Body of pancreas (tissue), 4 donors: ENCODE measurements at places on chromosomes 3 and 15. TPM values are rescaled to one million over a fixed set of nuclear protein-coding genes. Genes with fewer than 3 reads are reported as not detected.
A peak's percentile ranks its signal among the peaks of the same experiment; 100 is the strongest.

GRCh38 chr3:42195879-42196330 lies 70.1 kb downstream of the CCK start:
- H3K4me3 ChIP-seq: no peak overlapping the region
- H3K27ac ChIP-seq: no peak overlapping the region
- DNase-seq: no peak
- no peaks in the 10 kb centered on the region for H3K27me3 ChIP-seq
- H3K4me1 ChIP-seq: no peaks in the 10 kb centered on the region

DNA sequence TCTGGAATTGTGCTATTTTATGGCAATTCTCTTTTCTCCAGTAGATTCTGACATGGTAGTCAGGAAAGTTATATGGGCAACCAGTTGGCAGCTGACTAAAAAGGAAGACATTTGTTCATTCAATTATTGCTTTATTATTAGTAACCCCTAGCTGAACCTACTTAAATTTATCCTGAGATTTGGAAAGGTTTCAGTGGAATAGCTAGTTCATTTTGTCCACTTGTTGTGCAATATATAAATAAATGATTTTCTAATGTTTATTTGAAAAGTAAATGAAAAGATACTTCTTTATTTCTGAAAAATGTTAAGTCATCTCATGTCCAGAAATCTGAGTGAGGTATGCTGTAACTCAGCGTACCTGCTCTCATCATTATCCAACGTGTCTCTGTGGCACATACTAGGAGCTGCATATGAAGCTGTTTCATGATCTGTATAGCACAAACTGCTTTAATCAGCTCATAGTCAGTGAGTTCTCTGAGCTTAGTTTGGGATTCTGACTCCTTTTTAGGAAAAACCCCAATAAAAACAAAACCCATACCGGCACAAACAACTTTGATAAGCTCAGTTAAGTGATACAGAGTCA lies 35.9 kb downstream of the RARB start:
- H3K4me3 ChIP-seq: no peak overlapping the region
- H3K36me3 ChIP-seq: no peaks in the 10 kb centered on the region
- H3K27me3 ChIP-seq: no peaks in the 10 kb centered on the region
- no peak for DNase-seq

DNA sequence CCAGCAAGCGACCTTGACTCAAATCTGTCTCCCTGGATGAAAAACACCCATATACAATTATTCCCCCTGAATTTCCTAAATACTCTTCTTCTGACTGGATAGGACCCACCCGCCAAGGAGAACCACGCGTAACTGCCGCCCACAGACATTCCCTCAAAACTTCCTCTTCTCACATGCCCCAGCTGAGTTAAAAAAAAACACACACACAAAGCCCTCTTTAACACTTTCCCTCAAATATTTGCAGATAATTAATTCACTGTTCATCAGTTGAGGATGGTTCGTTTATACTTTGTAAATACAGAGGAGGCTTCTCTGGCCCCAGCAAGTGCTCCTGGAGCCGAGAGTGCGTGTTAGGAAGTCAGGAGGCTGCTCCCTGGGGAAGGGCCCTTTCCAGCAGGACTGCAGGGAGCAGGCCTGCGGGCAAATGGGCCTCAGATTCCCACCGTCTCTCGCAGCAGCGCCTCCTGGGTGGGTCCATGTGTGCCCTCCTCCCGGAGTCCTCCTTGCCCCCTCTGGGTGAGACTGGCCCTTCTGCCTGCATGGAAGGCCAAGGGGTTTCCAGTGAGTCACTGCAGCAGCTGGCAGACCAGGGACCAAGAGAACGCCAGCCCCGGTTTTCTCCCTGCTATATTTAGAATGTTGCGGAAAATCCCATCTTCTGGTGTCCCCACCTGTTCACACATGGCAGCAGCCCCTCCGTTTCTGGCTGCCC lies 46.8 kb downstream of the MGLL start:
- no peak overlapping the region for H3K4me3 ChIP-seq
- peak; percentile 29 for DNase-seq
- H3K36me3 ChIP-seq: no peaks in the 10 kb centered on the region
- peaks cover 18% of the 10 kb centered on the region for H3K4me1 ChIP-seq
- H3K27ac ChIP-seq: peak overlapping the region; percentile 34
- no peaks in the 10 kb centered on the region for H3K27me3 ChIP-seq

DNA sequence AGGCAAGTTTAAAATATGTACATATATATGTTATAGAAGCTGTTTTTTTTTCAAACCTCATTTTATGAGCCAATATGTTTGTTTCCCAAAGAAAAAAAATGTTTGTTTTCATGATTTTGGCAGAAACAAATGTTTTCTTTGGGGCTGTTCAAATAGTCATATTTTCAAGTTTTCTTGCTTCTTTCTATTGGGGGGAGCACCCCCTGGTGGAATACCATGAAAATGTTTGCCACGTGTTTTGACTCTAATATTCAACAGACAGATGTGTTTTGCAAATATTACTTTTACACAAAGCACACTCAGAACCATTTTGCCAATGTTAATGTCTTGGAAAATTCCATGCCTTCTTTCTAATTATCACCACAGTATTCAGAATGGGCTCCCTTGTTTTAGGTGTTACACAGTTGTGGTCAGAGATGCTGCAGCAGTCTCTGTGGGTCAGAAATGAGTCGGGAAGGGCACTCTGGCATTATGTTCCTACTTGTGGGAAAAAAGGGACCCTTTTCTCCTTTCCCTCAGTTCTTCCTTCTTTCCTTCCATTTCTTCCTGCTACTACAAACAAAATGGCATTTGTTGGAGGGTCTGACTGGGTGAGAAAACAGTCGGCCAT lies 817.0 kb downstream of the TUSC7 start:
- no peaks in the 10 kb centered on the region for H3K27me3 ChIP-seq
- no peaks in the 10 kb centered on the region for H3K4me1 ChIP-seq
- H3K4me3 ChIP-seq: no peak overlapping the region
- H3K27ac ChIP-seq: no peak overlapping the region
- no peaks in the 10 kb centered on the region for H3K36me3 ChIP-seq
- peak; percentile 53 for DNase-seq

- no peaks in the 10 kb centered on the region for H3K27me3 ChIP-seq
- no peak for DNase-seq
- no peaks in the 10 kb centered on the region for H3K4me1 ChIP-seq
- H3K27ac ChIP-seq: no peak overlapping the region
Measured at GRCh38 chr3:188975600-188976314, 196.0 kb upstream of the TPRG1 start.

DNA sequence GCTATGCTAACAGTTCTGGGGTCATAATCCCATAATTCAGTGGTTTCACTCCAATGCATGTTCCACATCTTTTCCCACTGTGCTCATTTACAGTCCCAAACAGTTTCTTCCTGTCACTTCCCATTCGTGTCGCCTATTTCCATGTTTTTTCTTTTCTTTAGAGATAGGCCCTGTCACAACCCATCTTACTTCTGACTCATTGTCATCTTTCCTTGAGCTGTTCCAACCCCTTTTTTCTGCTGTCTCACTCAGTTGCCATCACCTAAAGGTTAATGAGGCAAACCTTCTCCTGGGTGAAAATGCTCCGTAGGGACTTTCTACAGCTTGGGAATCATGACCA lies 814.5 kb downstream of the VGLL3 start:
- no peaks in the 10 kb centered on the region for H3K4me1 ChIP-seq
- no peaks in the 10 kb centered on the region for H3K27me3 ChIP-seq
- no peak overlapping the region for H3K27ac ChIP-seq
- DNase-seq: no peak
- H3K36me3 ChIP-seq: no peaks in the 10 kb centered on the region

DNA sequence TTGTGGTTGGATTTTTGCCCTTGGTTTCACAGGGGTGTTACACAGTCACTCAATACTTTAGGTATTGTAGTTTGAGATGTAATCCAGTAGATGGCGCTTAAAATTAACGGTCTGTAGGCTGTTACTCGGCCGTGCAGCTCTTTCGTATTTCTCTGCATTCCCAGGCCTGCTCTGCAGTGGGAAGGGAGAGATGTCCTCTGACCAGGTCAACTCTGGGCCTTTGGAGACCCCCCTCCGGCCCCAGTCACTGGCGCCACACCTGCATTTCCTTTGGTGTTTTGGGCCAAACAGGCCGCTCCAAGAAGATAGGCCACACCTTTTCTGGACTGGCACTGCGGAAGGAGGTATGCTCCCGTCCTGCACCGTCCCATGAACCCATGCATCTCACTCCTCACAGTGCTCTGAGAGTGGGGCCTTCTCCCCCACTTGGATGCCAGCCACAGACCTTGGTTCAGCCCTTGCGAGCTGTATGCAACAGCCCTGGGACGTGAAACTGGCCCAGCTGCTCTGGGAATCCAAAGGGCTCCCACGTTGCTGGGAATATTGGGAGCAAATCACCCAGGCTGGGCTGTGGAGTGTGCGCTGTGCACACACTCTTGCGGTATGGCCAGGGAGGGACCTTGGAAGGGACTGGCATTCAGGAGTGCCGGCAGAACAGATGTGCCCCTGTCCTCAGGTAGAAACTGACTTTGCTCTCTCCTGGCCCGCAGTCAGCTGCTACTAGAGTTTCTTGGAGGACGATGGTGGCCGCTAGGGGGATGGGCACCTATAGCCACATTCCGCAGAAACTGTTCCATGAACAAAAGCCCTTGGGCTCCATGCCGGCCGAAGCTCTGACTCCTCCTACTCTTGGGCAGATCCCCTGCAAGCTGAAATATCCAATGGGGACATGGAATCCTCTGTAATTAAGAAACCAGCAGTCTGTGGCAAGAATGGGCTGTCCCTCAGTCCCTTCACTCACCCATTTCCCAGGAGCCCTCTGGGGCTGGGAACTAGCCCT lies 410.5 kb upstream of the CADM2 start:
- no peaks in the 10 kb centered on the region for H3K4me1 ChIP-seq
- H3K27ac ChIP-seq: peak overlapping the region; percentile 21
- H3K36me3 ChIP-seq: no peaks in the 10 kb centered on the region
- peak; percentile 64 for DNase-seq

DNA sequence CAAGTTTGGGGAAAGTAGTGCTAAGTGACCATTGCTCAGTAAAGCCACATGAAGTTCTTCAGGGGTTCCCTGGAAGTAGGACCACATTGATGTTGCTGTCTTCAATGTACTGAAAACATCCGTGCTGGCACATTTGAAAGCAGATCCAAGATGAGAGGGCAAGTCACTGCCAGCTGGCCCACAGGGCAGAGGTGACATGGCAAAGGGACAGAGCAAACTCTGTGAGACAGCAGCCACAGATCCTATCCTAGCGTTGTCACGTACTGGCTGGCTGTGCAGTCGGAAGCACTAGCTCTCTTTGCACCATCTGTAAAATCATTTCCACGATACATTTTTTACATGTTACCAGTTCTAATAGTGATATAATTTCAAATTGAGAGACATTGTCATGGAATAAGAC lies 13.8 kb downstream of the MUC13 start:
- no peaks in the 10 kb centered on the region for H3K27me3 ChIP-seq
- H3K4me1 ChIP-seq: no peaks in the 10 kb centered on the region
- no peak overlapping the region for H3K4me3 ChIP-seq
- DNase-seq: no peak

- no peak overlapping the region for H3K27ac ChIP-seq
- no peaks in the 10 kb centered on the region for H3K4me1 ChIP-seq
- DNase-seq: no peak
- no peaks in the 10 kb centered on the region for H3K27me3 ChIP-seq
- H3K36me3 ChIP-seq: no peaks in the 10 kb centered on the region
Measured at GRCh38 chr15:87268675-87269074, 987.9 kb downstream of the NTRK3 start.

DNA sequence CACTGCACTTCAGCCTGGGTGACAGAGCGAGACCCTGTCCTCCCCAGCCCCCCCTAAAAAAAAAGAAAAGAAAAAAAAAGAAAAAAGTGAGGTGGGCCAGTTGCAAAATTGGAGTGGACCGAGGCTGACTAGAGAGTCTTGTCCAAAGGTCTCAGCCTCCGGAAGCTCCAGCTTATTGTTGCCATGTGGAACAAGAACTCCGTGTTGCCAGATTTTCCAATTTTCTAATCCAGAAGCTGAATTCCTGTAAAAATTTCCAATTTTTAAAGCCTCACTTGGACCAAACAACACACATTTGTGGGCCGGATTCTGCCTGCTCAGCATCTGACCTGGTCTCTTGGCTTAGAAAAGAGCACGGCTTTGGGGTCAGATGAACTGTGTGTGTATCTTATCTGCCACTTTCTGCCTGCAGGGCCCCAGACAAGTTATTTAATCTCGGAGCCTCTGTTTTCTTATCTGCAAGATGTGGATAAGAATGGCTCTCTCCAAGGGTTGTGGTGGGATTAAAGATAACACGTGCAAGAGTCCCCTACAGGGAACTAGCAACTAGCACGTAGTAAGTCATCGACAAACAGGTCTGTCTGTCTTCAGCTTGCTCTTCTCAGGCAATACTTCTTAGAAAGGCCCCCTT lies 73.7 kb upstream of the TLE3 start:
- peaks cover 8% of the 10 kb centered on the region for H3K4me1 ChIP-seq
- H3K36me3 ChIP-seq: no peaks in the 10 kb centered on the region
- no peaks in the 10 kb centered on the region for H3K27me3 ChIP-seq
- no peak overlapping the region for H3K4me3 ChIP-seq
- no peak overlapping the region for H3K27ac ChIP-seq

GRCh38 chr3:126548556-126549466 lies 9.9 kb downstream of the C3orf22 start:
- DNase-seq: no peak
- no peak overlapping the region for H3K27ac ChIP-seq
- no peaks in the 10 kb centered on the region for H3K27me3 ChIP-seq
- H3K4me3 ChIP-seq: no peak overlapping the region
- H3K4me1 ChIP-seq: no peaks in the 10 kb centered on the region
- H3K36me3 ChIP-seq: no peaks in the 10 kb centered on the region

DNA sequence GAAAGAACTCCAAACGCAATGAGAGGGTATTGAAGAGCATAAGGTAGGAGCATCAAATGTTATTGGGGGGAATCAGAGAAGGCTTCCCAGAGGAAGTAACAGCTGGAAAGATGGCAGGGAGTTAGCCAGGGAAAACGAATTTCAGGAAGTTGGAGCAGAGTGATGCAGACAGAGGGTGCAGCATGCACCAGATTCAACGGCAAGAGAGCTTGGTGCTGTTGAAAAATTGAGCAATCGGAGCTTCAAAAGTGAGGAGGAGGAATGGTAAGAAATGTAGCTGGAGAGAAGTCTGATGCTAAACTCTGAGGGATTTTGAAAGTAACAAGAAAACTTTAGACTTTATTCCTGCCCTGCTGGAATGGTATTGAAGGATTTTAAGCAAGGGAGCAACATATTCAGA lies 541.0 kb upstream of the LMCD1 start:
- no peak overlapping the region for H3K27ac ChIP-seq
- H3K4me3 ChIP-seq: no peak overlapping the region
- H3K4me1 ChIP-seq: no peaks in the 10 kb centered on the region
- DNase-seq: no peak
- H3K27me3 ChIP-seq: no peaks in the 10 kb centered on the region
- H3K36me3 ChIP-seq: no peaks in the 10 kb centered on the region

DNA sequence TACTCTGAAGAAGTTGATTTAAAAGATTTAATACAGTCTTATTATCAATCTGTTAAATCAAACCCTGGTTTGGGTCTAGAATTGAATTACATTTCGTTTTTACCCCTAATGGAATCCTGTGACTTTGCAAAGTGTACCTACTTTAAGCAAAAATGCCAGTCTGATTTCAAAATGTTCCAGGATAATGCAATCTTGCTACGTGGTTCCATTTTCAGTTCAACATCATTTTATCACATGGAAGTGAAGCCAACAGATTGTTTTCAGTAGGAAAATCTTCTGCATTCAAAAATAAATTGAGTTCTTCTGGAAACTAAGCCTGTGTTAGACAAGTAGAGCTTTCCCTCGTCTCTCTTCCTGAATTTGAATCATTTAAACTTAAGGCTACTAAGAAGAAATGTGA lies 356.4 kb downstream of the CHST2 start:
- DNase-seq: no peak
- H3K27me3 ChIP-seq: no peaks in the 10 kb centered on the region
- no peaks in the 10 kb centered on the region for H3K4me1 ChIP-seq
- H3K27ac ChIP-seq: no peak overlapping the region
- no peaks in the 10 kb centered on the region for H3K36me3 ChIP-seq
- H3K4me3 ChIP-seq: no peak overlapping the region

The C3orf52 gene
- 129 TPM for total RNA-seq

The SLCO3A1 gene
- total RNA-seq: 12.9 TPM

The ISG20 gene
- 25.4 TPM for total RNA-seq

The OXTR gene
- total RNA-seq: not detected

The CFAP92 gene
- not detected for total RNA-seq

The IL5RA gene
- total RNA-seq: not detected
